Heart left ventricle (tissue), 16 donors: ENCODE measurements at places on chromosomes 5 and 9.
A peak's percentile ranks its signal among the peaks of the same experiment; 100 is the strongest.

DNA sequence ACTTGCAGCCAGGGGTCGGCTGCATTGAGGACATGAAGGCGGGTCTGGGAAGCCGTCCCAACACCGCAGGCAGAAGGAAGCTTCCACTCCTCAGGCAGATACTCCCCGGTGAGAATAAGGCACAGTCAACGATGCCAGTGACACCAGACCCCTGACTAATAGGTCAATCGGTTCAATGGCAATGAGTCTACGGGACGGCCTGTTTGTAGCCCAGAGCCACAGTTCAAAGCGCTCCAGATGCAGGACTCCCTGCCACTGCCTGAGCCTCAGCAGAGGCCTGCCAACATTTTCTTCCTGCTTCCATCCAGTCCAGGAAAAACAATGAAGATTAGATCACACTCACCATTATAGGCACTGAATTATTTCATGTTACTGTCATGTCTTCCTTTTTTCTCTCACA lies 84.5 kb upstream of the SIMC1 start:
- no peak overlapping the region for H3K4me3 ChIP-seq
- DNase-seq, result no peak
- no peak overlapping the region for H3K27ac ChIP-seq
- no peaks in the 10 kb centered on the region for H3K36me3 ChIP-seq

GRCh38 chr9:34506623-34507022 lies 16.2 kb downstream of the ENHO start:
- no peak overlapping the region for H3K27ac ChIP-seq
- no peak overlapping the region for H3K4me3 ChIP-seq
- DNase-seq, result no peak
- H3K27me3 ChIP-seq, result no peaks in the 10 kb centered on the region
- no peaks in the 10 kb centered on the region for H3K36me3 ChIP-seq
- H3K4me1 ChIP-seq, result peaks cover 14% of the 10 kb centered on the region

GRCh38 chr9:124442379-124442778 lies 7.9 kb upstream of the ADGRD2 start:
- no peak for DNase-seq
- H3K27ac ChIP-seq, result no peak overlapping the region
- H3K36me3 ChIP-seq, result no peaks in the 10 kb centered on the region
- H3K27me3 ChIP-seq, result no peaks in the 10 kb centered on the region

GRCh38 chr9:85056203-85056572 lies 386.7 kb downstream of the NTRK2 start:
- H3K4me1 ChIP-seq, result no peaks in the 10 kb centered on the region
- H3K27me3 ChIP-seq, result no peaks in the 10 kb centered on the region
- DNase-seq, result no peak
- no peak overlapping the region for H3K4me3 ChIP-seq

DNA sequence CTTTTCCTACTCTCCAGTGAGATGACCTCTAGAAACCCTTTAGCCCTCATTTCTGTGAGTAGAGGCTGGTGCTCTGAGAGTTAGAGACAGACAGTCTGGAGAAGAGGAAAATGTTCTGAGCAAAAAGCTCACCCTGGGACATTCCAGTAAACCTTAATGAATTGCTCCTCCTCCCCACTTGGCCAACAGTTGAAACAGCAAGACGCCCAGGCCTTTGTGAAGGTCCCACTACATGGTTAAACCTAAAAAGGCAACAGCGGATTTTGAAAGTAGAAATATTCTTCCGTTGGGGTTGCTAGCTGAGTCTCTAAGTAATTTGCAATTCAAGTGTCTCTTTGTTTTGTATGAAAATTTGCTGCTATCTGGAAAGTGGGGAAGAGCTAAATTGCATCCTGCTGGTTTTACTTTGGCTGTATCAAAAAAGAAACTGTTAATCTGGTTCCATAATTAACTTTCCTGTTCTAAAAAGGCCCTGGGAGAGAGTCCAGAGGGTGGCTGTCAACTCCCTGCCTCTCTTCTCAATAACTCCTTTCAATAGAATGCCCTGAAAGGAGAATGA lies 63.8 kb downstream of the ATP10B start:
- H3K27me3 ChIP-seq, result no peaks in the 10 kb centered on the region
- H3K27ac ChIP-seq, result no peak overlapping the region
- H3K36me3 ChIP-seq, result no peaks in the 10 kb centered on the region
- no peak overlapping the region for H3K4me3 ChIP-seq
- no peaks in the 10 kb centered on the region for H3K4me1 ChIP-seq
- no peak for DNase-seq

DNA sequence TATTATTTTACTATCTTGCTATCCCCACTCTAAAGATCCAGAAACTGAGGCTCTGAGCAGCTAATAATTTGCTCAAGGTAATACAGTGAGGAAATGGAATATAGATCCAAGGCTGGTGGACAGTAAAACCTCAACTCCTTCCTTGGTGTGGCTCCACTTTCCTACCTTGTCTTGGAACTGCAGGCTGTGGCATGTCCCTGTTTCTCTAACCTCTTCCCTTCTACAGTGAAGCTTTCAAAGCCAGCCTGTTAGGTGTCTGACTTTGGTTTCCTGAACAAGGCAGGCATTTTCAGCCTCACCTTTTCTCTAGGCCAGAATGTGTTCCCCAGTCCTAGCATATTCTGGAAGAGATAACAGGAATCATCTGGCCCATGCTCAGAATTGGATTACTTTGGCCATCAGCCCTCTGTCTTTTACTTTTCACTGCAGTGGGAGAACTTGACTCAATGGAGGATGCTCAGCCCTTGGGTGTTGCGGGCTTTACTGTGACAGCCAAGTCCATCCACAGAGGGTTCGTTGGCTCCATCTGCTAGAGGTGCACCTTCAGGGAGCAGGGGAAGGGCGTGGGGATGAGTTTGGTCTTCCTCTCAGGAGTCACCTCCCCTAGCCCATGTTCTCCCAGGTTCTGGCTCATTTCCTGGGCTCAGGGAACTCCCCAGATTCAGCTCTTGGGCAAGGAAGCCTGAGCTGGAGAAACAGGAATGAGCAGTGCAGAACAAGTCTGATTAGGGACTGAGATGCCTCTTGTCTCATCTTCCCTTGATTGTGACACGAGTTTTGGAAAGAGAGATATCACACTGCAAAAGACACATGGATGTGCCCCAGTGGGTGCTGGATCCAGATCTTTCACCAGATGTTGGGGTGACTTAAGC lies 1.1 kb downstream of the NIPAL4 start:
- no peaks in the 10 kb centered on the region for H3K4me1 ChIP-seq
- no peak for DNase-seq
- H3K4me3 ChIP-seq, result no peak overlapping the region
- H3K27ac ChIP-seq, result no peak overlapping the region
- H3K36me3 ChIP-seq, result no peaks in the 10 kb centered on the region

DNA sequence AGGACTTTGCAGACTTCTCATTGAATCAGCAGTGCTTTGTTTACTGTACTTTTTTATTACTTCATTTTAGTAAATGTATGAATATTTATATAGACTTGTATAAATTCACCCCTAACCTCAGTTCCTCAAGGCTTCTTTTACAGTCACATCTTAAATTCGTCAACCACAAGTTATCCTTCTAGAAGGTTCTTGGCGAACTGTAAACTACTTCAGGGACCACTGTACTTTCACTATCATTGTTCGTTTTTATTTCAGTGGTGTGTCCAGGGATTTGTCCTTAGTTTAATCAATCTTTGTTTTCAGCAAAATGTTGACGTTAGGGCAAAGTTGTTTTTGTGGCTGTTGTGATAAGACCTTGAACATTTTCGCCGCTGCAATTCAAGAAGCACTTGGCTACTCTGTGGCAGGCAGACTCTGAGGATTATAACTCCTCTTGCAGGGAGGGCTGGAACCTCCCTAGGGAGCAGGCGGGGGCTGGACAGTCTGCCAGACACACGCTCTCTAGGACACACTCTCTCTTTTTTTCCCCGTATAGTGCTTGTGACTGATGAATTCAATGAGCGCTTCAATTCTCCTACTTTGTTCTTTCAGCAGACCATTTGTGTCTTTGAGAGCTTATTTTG lies 252.8 kb downstream of the FBXL7 start:
- no peaks in the 10 kb centered on the region for H3K4me1 ChIP-seq
- H3K4me3 ChIP-seq, result no peak overlapping the region
- H3K27ac ChIP-seq, result no peak overlapping the region
- H3K36me3 ChIP-seq, result no peaks in the 10 kb centered on the region
- H3K27me3 ChIP-seq, result no peaks in the 10 kb centered on the region

DNA sequence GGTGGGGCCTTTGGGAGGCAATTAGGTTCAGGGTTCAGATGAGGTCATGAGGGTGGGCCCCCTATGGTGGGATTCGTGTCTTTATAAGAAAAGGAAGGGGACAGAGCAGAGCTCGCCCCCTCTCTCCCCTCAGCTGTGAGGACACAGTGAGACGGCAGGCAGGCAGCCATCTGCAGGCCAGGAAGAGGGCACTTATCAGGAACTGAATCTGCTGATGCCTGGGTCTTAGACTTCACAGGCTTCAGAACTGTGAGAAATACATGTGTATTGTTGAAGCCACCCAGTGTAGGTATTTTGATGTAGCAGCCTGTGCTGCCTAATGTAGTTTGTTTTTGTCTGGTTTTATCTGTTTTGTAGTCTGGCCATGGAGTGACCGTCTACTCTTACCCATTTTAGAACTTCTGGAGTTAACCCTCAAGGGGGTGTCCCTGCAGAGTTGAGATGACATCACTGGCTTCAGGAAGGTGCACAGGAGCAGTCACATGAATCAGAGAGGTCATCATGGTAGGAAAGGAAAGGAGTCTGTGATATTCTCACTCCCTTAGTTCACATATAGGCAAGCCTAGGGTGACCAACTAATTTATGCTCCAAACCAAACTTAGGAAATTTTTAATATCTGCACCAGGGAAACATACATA lies 71.0 kb downstream of the LRRC70 start:
- H3K27me3 ChIP-seq, result no peaks in the 10 kb centered on the region
- no peak for DNase-seq
- H3K4me3 ChIP-seq, result no peak overlapping the region
- H3K4me1 ChIP-seq, result peaks cover 16% of the 10 kb centered on the region
- no peak overlapping the region for H3K27ac ChIP-seq
- H3K36me3 ChIP-seq, result no peaks in the 10 kb centered on the region

- H3K4me1 ChIP-seq, result peaks cover 26% of the 10 kb centered on the region
- peaks cover 4% of the 10 kb centered on the region for H3K36me3 ChIP-seq
- no peak overlapping the region for H3K4me3 ChIP-seq
- H3K27ac ChIP-seq, result peak overlapping the region; percentile 22
- H3K27me3 ChIP-seq, result no peaks in the 10 kb centered on the region
- no peak for DNase-seq
These were observed 292.0 kb upstream of the DMRT1 start for GRCh38 chr9:549455-549997.

- no peak overlapping the region for H3K4me3 ChIP-seq
- H3K4me1 ChIP-seq, result peaks cover 17% of the 10 kb centered on the region
- H3K27me3 ChIP-seq, result no peaks in the 10 kb centered on the region
- H3K36me3 ChIP-seq, result no peaks in the 10 kb centered on the region
- peak overlapping the region; percentile 84 for H3K27ac ChIP-seq
These were observed 48.9 kb upstream of the DENND4C start for GRCh38 chr9:19181561-19181960.

- H3K4me1 ChIP-seq, result no peaks in the 10 kb centered on the region
- peak; percentile 49 for DNase-seq
- no peak overlapping the region for H3K27ac ChIP-seq
- no peak overlapping the region for H3K4me3 ChIP-seq
- no peaks in the 10 kb centered on the region for H3K36me3 ChIP-seq
These were observed 53.0 kb upstream of the CPEB4 start for GRCh38 chr5:173835131-173835530.

- H3K27ac ChIP-seq, result peak overlapping the region; percentile 41
- no peak overlapping the region for H3K4me3 ChIP-seq
- peaks cover 5% of the 10 kb centered on the region for H3K4me1 ChIP-seq
These were observed 108.2 kb downstream of the UBE2R2 start for GRCh38 chr9:33924978-33925797.

DNA sequence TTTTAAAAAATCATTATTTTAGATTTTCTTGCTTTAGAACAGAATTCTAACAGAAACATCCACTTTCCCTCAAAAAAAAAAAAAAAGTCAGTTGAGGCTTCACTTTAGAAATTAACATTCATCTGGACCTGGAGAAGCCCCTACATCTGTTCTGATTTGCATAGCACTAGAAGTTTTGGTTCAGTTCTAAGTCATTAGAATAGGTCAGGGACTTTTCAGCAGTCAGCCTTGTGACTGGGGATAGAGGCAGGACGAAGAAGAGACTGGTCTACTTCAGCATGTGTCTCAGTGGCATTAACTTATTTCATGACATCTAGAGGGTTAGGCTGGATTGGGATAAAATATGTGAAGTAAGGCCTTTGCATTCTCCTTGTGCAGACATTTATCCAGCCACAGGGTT lies 215.8 kb upstream of the DAB2 start:
- no peaks in the 10 kb centered on the region for H3K27me3 ChIP-seq
- DNase-seq, result no peak
- no peak overlapping the region for H3K27ac ChIP-seq
- no peak overlapping the region for H3K4me3 ChIP-seq

DNA sequence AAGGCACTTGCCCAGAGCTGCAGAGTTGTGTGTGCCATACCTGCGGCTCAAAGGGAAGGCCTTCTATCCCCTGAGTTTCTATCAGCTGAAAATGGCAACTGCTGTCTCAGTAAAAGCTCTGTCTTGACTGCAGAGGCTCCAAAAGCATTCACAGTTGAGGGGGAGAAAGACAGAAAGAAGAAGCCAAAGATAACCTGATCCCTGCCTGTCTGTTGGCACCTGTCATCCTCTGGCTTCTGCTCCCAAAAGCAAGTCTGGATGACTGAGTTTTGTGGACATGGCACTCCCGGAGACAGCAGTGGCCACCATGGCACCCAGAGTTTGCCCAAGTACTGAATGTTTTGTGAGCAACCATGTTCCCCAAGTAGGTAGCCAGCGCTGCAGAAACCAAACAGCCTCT lies 176.6 kb downstream of the NR3C1 start:
- H3K27me3 ChIP-seq, result no peaks in the 10 kb centered on the region
- H3K36me3 ChIP-seq, result no peaks in the 10 kb centered on the region
- H3K4me3 ChIP-seq, result no peak overlapping the region

DNA sequence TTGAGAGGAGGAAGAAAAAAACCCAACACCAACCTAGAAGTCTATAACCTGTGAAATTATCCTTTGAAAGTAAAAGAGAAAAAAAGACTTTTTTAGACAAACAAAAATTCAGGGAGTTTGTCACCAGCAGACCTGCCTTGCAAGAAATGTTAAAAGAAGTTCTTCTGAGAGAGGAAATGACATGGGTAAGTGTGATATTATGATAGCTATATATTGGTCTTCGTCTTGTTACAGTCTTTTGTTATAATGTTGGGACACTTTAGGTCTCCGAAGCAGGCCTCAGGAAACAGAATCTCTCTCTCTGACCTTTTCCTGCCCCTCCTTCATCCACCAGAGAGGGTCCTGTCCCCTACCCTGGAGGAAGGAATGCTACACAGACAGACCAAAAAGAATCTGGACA lies 16.6 kb upstream of the MLANA start:
- no peaks in the 10 kb centered on the region for H3K27me3 ChIP-seq
- H3K4me3 ChIP-seq, result no peak overlapping the region
- no peaks in the 10 kb centered on the region for H3K4me1 ChIP-seq
- H3K36me3 ChIP-seq, result no peaks in the 10 kb centered on the region
- DNase-seq, result no peak

- H3K36me3 ChIP-seq, result no peaks in the 10 kb centered on the region
- H3K27me3 ChIP-seq, result no peaks in the 10 kb centered on the region
- DNase-seq, result no peak
- no peak overlapping the region for H3K27ac ChIP-seq
These were observed 84.4 kb upstream of the NUDT12 start for GRCh38 chr5:103646698-103647614.

- H3K27ac ChIP-seq, result no peak overlapping the region
- H3K27me3 ChIP-seq, result peaks cover 34% of the 10 kb centered on the region
- no peak for DNase-seq
- H3K36me3 ChIP-seq, result no peaks in the 10 kb centered on the region
- H3K4me1 ChIP-seq, result peaks cover 4% of the 10 kb centered on the region
- no peak overlapping the region for H3K4me3 ChIP-seq
These were observed 299.9 kb upstream of the MSX2 start for GRCh38 chr5:174424219-174425053.
